Dermis blood vessel endothelial cell (primary cell): ENCODE measurements at places on chromosomes 4 and X.

DNA sequence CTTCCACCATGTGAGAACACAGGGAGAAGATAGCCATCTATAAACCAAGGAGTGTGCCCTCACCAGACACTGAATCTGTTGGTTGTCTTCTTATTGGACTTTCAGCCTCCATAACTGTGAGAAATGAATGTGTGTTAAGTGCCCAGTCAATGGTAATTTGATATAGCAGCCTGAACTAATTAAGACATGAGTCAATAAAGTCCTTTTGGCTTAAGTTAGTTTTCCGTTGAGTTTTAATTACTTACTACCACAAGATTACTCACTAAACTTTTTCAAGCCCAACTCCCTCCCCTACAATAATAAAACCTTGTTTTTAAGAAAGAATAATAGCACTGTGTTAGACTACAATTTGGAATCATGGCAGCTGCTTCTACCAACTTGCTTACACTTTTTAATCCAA, 324.2 kb downstream of the PCDH19 start:
- DNase-seq = no peak

- DNase-seq = no peak
These were observed 314.7 kb downstream of the PDGFC start for GRCh38 chr4:156656896-156657295.

GRCh38 chr4:151725087-151725486, 35.7 kb downstream of the GATB start:
- DNase-seq = no peak

- peak; percentile 91 for DNase-seq
These were observed 19.3 kb downstream of the NOA1 start for GRCh38 chr4:56958111-56958517.

GRCh38 chr4:96763546-96763945, 923.7 kb downstream of the PDHA2 start:
- DNase-seq = no peak

DNA sequence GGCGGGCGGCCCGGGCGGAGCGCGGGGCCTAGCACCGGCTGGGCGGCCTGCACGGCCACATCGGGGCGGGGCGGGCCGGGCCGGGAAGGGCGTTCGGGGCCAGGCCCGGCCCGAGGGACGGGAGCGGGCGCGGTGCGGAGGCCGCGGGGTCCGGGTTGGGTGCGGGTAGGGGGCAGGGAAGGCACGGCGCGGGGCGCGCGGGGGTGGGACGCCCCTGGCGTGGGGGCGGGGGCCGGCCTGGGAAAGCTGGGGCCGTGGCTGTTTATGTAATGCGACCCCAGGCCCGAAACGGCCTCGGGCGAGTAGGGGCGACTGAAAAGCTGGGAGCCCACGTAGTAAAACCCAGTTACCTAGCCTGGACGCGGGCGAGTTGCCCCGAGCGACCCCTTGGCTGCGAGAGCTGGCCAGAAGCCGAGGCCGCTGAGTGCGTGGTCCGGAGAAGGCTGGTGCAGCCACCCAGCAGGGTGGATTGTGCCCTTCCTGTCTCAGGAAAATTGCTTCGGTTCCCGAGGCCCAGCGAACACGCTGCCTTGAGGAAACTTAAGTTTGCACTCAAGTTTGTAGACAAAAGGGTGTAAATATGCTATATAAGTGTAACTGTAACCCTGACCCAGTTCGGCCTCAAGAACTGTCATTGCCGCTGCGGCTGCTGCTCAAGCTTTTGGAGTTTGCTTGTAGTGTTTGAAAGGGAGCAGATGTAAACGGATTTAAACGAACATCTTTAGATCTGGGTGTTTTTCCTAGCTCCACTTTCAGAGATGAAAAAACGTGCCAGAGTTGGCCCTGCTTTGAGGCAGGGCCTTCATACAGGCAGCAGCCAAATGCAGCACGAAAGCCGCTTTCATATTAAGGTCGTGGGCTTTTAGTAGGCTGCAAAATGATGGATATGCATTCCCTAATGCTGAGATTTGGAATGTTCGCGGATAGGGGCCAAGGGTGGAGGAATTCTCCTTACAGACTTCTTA, 674 bp downstream of the SEC24B start:
- DNase-seq = peak; percentile 64

GRCh38 chrX:130176354-130176776, 4.6 kb downstream of the RAB33A start:
- peak; percentile 25 for DNase-seq

DNA sequence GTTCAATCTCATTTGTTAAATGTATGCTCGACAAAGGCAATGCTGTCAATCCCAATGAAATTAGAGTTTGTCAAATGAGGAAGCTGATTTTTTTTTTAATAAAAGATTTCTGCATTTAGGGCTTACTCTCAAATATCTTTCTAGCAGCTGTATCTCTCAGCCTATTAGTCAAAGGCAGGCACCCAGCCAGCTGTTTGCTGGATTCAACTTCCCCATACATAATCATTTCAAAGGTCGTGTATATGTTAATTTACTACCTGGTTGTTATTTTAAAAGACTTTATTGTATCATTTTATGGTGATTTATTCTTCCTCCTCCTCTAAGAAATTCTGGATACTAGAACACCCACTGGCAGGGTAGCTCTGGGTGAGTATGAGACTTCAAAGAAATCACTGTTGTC, 27.1 kb downstream of the RAI2 start:
- no peak for DNase-seq

DNA sequence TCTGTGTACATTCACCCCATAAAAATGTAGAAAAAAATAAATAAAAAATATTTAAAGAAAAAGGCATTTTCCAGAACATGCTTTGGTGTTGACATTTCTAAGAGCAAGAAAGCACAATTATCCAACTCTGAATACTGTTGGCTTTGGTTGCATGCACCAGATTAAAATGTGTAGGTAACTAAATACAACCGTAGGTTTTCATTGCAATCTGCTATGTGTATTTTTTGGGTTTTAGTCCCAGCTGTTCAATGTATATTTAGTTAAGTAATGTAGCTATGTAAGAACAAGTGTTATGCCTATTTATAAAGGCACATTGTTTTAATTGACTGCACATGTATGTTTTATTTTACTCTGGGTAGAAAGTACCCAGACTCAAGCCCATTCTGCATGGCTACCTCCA, 108.1 kb upstream of the PAQR3 start:
- DNase-seq = no peak
